Stimulated activated CD4-positive, alpha-beta T cell treated with anti-CD3 and anti-CD28 coated beads, Interleukin-1b, Interleukin-23, amount 100 ng/mL, for 1 hour (primary cell): ENCODE measurements at places on chromosomes 6 and 20.
A peak's percentile ranks its signal among the peaks of the same experiment; 100 is the strongest.

DNA sequence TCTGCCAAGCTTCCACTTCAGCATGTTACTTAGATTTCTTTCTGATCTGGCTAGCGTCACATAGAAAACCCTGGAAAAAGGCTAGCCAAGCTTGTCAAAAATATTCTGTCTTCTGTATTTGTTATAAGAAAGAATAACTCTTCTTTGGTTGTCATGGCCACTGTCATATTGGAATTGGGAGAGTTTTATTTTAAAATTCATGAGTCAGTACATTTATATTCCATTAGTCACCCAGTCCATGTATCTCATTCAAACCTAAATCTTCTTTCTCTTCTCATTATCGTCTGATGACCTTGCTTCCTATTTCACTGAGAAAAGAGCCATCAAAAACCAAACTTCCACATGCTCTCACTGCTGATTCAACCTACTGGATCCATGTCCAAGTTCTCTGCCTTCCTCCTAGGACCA, 65.7 kb downstream of the EPM2A start:
- DNase-seq, result no peak

GRCh38 chr20:39036011-39036410, 73.9 kb downstream of the DHX35 start:
- no peak for DNase-seq

DNA sequence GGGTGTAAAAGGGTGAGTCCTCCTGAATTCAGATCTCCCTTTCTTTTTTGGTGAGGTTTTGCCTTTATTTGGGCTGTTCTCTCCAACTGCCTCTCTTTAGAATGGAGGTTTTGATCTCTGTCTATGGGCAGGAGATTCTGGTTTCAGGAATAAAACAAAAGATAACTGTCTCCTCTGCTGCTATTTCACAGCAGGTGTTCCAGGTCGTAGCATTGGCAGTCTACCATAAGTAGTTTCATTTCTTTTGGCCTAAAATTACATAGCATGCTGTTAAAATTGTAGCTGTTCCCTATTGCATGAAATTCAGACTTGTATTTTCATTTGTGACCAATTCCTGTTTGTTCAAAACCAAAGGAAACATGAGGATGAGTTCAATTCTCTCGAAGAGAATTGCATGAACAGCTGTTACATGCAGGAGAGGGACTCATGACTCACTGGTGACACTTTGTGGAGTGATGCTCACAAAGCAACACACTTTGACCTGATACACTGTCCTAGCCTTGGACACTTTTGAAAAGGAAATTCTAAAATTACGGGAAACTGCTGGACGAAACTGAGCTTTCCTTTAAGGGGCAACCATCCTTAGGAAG, 76.8 kb upstream of the SIRPG start:
- no peak for DNase-seq

- no peak for DNase-seq
These were observed 5.0 kb upstream of the TRAF3IP2 start for GRCh38 chr6:111610548-111611172.

GRCh38 chr6:15406452-15406851, 160.6 kb downstream of the JARID2 start:
- no peak for DNase-seq

DNA sequence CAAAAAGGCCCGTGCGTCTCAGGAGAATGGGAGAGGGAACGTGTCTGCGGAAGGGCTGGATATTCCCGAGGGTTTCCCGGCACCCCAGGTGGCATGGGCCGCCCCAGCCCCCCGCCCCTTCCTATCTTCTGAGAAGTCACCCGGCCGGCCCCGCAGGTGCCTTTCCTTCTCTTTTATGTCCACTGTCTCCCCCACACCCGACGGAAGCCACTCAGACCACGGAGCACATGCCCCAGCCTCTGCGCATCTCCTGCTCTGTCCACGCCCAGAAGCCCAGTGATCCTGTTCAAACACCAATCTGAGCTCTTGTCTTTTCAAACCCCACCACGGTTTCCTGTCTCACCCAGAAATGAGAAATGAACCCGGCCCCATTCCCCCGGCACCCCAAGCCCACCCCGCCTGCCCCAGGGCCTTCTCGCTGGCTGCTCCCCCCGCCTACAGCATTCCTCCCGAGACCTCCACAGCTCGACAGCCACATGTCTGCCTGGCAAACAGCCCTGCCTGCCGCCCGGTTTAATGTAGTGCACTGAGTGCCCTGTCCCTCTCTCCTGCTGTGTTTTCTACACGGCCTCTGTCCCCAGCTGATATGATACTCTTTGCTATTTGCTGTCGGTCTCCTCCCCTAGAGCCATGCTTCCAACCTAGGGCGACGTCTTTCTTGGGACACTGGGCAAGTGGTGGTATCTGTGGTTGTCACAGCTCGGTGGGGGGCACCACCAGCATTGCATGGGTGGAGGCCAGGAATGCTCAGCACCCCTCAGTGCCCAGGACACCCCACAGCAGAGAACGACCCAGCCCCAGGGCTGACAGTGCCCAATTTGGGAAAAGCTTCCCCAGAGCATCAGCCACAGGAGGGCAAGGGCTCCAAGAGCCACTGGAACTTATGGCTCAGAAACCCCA, 182.7 kb downstream of the TAF4 start:
- DNase-seq, result no peak

DNA sequence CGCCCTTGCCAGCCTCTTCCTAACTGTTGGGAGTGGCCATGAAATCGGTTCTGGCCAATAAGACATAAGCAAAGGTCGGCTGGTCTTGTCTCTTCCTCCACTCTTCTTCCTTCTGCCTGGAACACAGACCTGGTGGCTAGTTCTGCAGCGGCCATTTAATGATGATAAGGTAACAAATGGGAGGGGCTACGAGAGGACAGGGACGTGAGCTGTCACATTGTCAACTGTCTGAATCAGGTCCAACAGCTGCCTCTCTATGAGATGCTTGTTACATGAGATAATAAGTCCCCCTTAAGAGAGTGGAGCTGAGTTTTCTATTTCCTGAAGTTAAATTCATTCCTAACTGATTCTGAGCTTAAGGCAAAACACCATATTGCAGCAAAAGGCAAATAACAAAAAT, 12.5 kb upstream of the TMEM242 start:
- DNase-seq, result no peak

- peak; percentile 31 for DNase-seq
These were observed 33.6 kb downstream of the APCDD1L start for GRCh38 chr20:58481481-58482021.

DNA sequence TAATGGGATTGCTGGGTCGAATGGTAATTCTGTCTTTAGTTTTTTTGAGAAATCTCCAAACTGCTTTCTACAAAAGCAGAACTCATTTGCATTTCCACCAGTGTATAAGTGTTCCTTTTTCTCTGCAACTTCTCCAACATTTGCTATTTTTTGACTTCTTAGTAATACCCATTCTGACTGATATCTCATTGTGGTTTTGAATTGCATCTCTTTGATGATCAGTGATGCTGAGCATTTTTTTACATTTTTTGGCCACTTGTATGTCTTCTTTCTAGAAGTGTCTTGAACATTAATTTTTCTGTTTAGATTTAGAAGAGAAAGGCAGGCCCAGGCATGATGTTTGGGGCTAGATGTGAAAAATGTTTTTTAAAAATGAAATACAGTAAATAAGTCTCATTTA, 553.1 kb upstream of the MAN1A1 start:
- DNase-seq, result no peak

GRCh38 chr6:46967826-46968349, 46.1 kb upstream of the ADGRF5 start:
- DNase-seq, result no peak

GRCh38 chr20:24418731-24419130, 50.7 kb upstream of the SYNDIG1 start:
- DNase-seq, result no peak

DNA sequence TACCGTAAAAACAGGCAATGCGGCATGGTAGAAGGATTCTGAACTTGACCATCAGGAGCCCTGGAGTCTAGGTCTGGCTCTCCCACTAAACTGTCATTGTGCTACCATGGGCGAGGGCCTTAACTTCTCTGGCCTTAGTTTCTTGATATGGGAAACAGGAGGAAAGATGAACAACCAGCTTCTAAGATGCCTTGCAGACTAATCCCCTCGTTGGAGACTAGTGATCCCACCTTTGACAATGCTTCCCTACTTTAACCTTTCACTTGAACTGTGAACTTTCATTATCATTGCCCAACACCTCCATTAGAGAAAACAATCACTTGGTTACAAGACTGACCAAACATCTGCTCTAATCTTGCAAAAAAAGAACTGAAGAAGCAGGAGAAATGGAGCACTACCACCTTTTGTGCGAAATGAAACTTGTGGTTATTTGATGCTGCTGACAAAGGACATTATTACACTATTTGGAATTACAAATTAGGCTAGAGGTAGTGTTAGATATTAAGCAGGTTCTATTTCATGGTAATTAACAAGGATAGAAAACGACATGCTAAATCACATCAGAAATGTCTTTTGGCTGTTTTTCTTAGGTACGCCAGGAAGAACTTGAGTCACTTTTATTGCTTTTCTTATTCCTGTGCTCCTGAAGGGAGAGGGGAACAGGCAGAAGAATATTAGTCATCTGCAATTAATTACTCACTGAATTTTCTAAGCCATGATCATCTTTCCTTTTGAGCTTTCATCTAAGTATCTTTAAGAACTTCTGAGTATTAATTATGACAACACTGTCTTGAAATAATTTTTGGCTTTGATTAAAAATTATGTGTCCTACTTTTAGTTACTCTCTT, 39.1 kb upstream of the ARHGAP18 start:
- no peak for DNase-seq

GRCh38 chr6:30260036-30260504, 46.9 kb upstream of the TRIM26 start:
- peak; percentile 10 for DNase-seq

DNA sequence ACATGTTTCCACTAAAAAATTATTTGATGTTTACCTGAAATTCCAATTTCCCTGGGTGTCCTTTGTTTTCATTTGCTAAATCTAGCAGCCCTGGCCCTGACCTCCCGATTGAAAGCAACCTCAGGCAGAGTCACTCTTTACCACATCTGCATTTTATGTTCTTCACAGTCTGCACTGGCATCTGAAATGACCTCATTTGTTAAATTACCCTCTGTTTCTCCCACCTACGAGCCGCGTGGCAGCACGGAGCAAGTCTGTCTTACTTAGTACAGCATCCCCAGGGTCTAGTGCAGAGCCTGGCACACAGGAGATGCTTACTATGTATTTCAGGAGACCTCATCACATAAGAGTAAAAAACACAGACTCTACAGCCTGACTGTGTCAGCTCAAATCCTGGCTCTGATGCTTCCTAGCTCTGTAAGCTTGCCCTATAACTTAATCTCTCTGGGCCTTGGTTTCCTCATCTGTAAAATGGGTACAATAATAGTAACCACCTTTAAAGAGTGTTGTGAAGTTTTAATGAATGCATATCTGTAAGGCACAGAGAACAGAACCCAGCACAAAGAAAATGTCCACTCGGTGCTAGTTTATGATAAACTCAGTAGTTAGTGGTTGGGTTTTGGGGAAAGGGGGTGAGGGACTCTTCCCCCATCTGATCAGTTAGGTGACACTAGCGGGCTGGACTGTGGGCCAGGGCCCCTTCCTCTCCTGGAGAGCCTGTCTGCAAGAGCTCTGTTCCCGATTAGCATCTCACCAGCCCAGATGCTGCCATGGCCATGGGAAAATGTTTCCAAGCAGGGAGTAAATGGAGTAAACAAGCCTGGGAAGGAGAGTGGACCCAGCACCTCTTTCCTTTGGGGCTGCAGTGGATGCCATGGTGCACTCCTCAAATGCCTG, 88.2 kb downstream of the PREX1 start:
- DNase-seq, result no peak

- DNase-seq, result no peak
These were observed 22.4 kb upstream of the TASP1 start for GRCh38 chr20:13661070-13661685.

- no peak for DNase-seq
These were observed 642.3 kb downstream of the MAFB start for GRCh38 chr20:40046703-40047102.

- no peak for DNase-seq
These were observed 73.8 kb downstream of the PRKN start for GRCh38 chr6:162653808-162654207.

DNA sequence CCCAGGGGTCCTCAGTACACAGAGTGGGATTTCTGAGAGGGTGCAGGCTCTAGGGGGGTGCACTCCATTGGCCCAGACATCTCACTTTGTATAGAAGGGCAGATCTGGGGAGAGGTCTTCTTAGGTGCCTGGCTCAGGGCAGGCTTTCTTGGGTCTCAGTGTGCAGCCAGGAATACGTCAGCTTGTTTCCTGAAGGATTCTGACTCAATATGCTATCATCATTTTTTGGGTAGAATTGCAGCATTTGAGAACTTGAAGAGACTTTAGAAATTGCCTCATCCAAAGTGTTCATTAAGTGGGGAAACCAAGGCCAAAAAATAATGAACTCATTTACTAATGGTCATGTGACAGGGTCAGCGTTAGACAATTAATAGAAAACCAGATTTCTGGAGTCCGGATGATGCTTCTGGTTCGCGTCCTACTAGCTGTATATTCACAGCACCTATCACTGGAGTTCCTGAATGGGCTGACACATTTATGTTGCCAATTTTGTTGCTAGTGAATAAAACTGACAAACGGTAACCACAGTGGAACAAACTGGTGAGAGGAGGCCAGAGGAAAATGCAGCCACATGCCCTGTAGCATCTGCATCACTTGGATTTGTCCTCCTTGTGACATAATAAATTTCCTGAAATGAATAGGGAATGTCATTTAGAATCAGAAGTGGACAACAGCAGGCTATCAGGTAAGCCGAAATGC, 238.9 kb downstream of the TBC1D7 start:
- no peak for DNase-seq

GRCh38 chr6:130912434-130912833, 85.2 kb downstream of the SMLR1 start:
- DNase-seq, result no peak

DNA sequence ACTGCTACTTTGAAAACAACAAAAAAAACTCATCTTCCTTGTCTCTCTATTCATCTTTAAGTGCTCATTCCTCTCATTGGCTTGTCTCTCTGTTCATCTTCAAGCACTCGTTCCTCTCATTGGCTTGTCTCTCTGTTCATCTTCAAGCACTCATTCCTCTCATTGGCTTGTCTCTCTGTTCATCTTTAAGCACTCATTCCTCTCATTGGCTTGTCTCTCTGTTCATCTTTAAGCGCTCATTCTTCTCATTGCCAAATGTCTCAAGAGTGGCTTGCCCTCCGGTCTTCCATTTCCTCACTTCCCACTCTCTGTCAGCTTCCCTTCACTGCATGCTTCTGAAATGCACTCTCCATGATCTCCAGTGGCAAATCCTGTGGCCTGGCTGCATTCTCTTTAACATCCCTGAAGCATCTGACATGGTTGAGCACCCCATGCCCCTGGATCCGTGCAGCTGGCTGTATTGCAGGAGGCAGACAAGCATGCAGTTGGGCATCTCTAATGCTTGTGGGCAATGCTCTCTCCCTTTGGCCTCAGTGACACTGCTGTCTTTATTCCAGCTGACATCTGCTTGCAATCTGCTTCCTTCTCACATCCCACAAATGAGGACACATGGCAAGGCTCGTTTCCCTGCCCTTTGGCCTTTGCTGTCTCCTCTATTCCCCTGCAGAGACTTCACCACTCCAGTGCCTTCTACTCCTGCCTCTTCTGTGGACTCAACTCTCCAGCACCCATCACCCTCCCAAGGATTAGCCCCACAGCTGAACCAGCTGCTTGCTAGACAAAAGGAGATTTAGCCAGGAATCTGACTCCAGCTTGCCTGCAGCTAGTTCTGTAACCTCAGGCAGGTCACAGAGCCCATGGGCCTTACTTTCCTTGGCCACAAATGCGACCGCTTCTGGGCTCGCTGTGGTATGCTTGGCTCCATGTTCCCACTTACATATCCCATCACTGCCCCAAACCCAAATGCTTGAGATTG, 143.2 kb upstream of the SNX9 start:
- no peak for DNase-seq
